ENCODE measurements at places on chromosomes 6 and 20.

- no peak for DNase-seq
Observed at GRCh38 chr20:43015566-43015965, 174.1 kb downstream of the PTPRT start.

DNA sequence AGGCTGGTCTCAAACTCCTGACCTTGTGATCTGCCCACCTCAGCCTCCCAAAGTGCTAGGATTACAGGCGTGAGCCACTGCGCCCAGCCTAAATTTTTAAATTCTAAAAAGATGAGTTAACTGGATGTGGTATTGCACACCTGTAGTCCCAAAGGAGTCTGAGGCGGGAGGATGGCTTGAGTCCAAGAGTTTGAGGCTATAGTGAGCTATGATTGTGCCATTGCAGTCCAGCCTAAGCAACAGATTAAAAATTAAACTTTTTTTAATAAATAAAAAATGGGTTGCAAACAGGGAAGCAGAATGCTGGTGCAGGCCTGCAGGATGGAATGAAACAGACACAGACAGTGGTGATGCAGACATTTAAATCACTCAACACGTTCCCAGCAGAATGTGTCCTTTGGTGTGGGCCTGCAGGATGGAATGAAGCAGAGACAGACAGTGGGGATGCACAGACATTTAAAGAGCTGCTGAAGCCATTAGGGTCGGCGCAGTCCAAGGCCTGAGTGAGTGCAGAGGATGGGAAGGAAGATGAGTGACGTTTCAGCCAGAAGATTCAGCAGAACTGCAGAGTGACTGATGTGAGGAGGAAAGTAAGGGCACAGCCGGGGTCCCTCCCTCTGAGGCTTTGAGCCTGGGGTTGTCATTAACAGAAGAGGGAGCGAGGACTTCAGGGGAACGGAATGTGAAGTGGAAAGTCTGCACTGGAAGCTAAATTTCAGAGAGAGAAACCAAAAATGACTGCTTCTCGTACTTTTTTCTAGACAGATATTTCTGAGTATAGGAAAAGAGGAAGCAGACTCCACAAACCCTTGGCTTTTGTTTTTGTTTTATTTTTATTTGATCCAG lies 117.5 kb downstream of the RIN2 start:
- no peak for DNase-seq

GRCh38 chr20:62219101-62219991 lies 732 bp downstream of the HRH3 start:
- no peak for DNase-seq

DNA sequence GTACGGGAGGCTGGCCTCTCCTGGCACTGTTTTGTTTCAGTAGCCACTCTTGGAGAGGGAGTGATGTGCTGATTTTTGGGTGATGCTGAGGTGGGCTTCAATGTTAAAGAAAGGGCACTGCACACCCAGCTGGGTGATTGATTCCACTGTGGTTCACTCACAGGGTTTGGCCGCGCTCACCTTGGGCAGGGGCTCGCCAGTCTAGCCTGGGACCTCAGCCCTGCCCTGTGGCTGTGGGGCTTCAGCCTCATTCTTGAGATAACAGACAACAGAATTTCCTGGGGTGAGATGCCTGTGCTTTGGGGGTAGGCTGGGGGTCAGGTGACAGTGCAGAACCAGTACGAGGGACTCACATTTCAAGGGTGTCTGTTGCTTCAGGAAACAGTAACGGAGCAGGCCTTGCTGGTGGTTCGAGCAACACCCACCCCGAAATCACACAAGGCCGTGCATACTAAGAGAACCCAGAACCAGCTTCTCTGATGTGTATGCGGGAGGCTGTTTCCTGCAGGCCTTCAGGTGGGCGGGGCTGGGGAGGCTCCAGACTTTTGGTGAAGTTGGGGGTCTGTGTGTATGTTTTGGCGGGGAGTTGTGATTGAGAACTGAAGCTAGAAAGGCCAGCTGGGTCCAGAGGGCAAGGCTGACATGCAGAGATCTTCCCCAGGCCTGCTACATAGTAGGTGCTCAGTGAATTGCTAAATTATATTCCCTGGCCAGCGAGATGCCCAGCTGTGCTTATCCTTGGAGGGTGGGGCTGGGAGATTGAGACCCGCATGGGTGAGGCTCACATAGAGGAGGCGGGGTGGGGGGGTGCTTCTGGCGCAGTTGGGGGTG lies 154.2 kb upstream of the RNF24 start:
- no peak for DNase-seq

GRCh38 chr20:17431621-17432364 lies 99.4 kb downstream of the BFSP1 start:
- DNase-seq, result peak; percentile 38

- no peak for DNase-seq
Observed at GRCh38 chr20:56690531-56691175, 61.5 kb downstream of the TFAP2C start.

DNA sequence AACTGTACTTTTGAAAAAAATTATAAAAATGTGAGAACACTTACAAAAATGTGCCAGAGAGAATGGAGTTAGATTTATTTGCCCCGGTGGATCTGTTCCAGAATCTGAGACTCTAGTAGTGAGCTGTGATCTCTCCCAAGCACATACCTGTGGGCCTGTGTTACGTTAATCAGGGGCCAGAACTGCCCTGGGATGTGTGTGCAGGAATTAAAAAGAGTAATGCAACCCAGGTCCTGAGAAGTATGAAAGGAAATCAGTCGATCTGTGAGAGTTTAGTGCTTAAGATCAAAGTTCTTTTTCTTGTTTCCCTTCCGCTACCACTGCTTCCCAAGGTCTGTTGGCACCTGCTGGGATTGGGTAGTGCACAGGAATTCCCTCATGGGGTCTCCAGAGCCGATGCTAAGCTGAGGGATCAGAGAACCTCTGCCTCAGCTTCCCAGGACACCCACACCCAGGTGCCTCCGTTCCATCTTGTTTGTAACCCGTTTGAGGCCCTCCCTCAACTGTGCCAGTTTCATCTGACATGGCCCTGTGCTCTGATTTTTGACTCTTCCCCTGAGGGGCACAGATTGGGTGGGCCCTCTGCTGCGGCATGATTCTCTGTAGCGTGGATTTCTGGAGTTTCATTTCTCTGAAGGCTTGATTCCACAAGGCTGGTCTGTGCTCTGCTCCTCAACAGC lies 87.7 kb downstream of the RREB1 start:
- DNase-seq, result no peak

- no peak for DNase-seq
Observed at GRCh38 chr6:156113631-156114030, 658.0 kb upstream of the NOX3 start.

DNA sequence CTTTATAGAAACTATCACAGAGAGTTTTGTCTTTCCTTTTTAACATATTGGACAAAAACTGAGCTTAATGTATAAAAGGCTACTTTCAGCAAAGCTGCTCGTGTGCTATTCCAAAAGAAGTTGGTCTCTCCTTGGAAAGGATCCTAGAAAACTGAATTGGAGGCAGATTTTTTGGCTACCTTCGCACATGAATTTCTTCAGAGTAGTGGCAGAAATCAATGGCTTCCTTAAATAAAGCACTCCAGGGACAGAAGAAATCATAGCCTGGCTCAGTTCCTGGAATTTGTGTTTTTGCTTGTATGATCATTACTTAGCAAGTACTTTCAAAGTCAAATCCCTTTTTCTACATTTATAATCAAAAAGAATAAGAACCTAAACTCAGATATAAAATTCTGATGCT lies 780.3 kb downstream of the PHF3 start:
- DNase-seq, result peak; percentile 85
